ENCODE measurements at places on chromosomes 5 and 9.

GRCh38 chr9:91647371-91647770, 223.7 kb upstream of the NFIL3 start:
- DNase-seq: no peak

DNA sequence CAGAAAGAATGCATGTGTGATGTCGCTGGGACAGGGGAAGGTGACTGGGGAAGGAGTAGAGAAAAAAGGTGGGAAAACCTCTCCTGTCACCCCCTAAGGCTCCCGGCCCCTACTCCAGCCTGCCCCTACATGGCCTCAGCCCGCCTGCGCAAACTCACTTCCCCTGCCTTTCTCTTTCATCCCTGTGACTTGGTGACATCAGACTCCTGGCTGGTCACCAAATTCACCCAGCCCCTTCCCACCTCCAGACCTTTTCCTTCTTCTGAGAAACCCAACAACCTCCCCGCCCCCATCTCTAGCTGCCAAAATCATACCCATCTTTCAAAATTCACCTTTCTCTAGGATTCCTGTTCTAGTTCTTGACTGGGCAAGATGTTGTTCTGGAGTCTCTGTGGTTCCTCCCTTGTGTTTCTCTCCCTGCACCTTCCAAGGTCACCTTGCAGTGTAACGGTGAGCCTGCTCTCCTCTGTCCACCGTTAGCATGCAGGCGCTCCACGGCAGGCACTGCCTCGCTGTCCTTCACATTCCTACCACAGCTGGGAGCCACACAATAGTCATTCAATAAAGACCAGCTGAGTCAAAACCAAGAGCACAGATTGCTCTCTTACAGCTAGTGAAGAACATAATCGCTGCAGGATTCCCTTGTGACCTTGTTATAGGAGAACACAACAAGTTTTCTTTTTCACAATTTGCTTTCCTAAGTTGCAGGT, 134.5 kb downstream of the FANCC start:
- no peak for DNase-seq

GRCh38 chr9:112654282-112654681, 63.6 kb downstream of the INIP start:
- no peak for DNase-seq

GRCh38 chr5:9533096-9533495, 12.8 kb downstream of the SEMA5A start:
- DNase-seq: no peak

DNA sequence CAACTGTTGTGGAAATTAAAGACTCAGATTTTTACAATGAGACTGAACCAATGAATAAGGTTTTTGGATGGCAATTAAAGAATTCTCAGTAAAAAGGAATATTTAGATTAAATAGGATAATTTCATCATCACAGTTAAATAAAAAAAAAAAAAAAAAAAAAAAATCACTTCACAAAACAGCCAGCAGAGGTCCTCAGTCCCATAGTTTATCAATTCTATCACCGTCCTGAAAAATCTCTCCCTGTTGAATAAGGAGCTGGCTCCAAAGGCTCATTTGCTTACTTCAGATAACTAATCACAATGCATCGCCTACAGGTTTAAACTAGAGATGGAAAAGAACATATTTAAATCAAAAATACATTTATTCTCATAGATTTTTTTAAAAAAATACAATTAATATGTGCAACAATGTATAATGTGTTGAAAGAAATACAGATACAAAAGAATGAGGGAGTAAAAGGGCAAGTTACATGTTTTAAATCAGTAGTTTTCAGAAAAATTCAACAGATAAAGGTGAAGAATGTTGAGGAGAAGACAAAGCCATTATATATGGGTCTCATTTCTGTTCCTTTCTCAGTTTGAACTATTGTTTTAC, 175.8 kb upstream of the CHD1 start:
- peak; percentile 49 for DNase-seq
